Inflammatory macrophage (primary cell): ENCODE measurements at places on chromosomes 16 and 17.

- peak; percentile 36 for DNase-seq
Observed at GRCh38 chr16:24689128-24689527, 40.3 kb upstream of the TNRC6A start.

- DNase-seq: no peak
Observed at GRCh38 chr16:30533748-30534367, 800 bp downstream of the ZNF747 start.

DNA sequence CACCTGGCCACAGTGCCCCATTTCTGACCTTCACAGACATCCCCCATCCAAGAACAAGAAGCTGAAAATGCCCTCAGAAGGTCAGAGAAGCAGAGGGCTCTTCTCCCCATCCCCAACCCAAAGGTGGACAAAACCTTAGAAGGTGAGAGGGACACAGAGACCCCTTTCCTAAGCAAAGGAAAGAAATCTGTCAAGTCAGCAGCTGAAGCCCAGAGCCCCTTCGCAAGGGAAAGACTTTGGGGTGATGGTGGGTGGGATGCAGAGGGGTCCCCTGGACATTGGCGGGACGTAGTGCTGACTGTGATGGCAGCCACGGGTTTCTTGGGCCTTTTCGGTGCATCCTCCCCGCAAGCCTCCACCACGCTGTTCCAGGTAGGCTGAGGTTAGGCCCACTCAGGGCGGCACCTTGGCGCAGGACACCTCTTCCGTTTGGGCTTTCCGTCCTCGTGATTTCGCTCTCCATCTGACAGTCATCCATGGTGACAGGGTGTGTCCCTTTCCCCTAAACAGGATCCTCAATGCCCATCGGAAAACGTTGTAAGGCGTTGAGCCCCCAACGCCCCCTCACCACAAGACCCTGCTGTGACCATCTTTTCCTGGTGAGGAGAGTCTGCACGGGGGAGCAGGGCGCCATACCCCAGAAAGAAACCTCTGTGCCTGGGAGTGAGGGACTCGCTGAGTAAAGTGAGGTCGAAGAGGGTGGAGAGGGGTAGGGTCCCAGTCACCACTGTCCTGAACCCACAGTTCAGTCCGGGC, 10.7 kb upstream of the GSDMA start:
- no peak for DNase-seq

- no peak for DNase-seq
Observed at GRCh38 chr16:68972013-68972412, 128.7 kb downstream of the TANGO6 start.

DNA sequence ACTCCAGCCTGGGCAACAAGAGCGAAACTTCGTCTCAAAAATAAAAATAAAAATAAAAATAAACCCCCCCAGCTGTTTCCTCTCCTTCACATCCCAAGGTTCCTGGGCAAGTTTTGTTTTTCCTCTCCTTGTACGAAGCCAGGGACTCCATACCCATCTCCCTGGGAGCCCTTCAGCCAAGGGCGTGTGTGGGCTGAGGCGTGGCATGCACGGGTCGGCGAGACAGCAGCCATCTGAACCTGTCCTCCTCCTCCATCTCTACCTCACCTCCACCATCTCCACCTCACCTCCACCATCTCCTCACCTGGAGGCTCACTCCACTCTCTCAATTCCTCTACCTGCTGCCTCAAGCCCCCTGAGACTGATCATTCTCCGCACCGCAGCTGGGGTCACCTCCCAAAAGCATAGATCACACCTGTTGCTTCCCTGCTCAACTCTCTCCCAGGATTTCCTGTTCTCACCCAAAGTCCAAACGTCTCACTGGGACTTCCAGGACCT, 16.9 kb downstream of the AANAT start:
- DNase-seq: no peak

GRCh38 chr16:27471661-27472060, 69.7 kb downstream of the IL21R start:
- DNase-seq: no peak

DNA sequence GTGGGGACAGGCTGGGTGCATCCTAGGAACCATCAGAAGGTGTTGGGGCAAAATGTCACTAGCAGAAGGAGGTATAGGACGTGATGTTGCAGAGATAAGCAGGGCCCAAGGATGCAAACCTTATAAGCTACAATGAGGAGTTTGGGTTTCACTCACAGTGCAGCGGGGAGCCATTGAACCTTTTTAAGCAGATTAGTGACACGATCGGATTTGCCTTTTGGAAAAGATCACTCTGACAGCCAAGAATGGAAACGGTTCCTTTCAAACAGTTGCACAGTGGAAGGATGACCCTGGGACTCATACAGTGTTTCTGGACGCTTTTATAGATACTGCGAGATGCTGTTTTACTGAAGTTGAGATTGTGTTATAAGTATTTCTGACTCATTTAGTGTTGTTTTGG, 131.8 kb upstream of the CACNG3 start:
- DNase-seq: no peak

DNA sequence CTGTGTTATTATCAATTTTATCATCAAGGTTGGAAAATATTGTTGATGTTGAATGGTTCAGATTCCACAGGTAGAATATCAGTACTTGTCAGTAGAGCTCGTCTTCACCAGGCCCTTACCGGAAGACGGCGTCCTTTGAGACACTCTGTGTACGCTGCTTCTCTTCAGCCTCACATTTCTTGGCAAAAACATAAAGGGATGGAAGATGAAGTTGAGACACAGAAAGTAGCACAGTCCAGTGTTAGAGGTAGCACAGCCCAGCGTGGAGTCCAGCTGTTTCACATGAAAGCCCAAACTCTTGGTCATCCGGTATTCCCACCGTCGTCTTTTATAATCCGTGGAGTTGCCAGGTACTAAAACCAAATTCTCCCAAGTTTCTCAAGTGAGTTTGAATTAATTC, 30.4 kb downstream of the ATP2C2 start:
- no peak for DNase-seq

DNA sequence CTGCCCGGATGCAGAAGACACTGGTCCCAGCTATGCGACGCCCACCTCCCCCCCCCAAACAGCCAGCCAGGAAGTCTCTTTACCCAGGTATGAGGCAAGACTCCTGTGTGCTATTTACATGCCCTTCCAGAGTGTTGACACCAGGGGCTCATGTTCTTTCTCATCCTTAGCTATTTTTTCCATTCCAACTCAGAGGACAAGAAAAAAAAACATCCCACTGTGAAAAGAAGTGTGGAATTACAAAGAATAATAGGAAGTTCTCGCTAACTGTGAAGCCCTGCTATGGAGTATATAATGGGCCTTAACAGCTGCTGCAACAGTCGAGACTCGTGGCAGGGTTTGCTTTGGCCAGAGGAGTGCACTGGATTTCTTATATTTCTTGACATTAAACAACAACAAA, 584.9 kb downstream of the CDH13 start:
- no peak for DNase-seq

DNA sequence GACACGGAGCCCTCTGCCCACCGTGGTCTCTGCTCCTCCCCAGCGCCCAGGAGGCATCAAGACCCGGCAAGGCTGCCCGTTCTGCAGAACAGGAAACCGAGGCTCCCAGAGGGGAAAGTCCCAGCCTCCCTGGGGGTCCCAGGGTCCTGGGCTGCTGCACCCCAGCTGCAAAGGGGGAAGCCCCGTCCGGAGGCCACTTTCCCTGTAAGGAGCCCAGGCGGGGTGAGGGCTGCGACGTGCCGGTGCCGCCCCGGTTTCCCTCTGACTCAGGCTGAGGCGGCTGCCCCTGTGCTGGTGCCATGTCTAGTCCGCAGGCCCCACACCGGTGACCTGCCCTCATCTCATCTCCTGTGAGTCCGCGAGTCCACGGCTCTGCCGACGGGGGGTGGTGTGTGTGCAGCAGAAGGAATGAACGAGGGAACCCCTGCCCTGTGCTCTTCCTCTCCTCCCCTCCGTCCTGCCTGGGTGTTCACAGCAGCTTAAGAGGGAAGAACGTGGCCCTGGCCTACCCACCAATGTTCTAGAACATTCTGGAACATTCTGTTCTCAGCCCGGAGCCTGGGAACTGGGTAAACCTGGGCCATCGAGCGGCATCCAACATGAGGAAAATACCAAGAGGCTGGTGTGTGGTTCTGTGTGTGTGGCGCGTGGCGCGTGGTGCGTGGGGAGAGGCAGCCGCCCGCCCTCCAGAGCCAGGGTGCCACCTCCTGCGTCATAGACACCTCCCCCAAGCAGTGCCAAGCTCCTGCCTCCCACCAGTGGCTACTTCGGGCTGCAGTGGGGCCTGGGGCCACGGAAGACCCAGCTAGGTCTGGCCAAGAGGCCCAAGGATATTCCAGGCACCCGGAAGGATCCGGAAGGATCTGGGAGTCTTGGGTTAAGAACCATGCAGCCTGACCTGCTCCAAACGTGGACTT, 7.0 kb upstream of the CBFA2T3 start:
- no peak for DNase-seq

GRCh38 chr17:46879101-46879500, 27.7 kb downstream of the WNT9B start:
- DNase-seq: no peak

GRCh38 chr17:59641799-59642484, 22.2 kb downstream of the CLTC start:
- DNase-seq: no peak

- no peak for DNase-seq
Observed at GRCh38 chr16:51243936-51244436, 92.9 kb upstream of the SALL1 start.

DNA sequence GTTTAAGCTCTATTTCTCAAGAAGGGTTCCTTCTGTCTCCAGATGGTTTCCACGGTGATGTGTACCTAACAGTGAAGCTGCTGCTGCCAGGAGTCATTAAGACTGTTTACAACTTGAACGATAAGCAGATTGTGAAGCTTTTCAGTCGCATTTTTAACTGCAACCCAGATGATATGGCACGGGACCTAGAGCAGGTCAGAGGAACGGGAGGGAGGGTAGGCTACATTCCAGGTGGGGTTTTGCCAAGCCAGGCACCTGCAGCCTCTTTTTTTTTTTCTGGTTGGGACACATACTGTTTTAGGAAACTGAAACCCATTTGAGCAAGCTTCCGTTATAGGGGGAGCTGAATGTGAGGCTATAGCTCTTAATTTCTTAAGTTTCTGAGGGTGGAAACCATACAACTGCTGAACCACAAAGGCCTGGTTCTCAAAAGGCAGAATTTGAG, 10.6 kb downstream of the LIG3 start:
- peak; percentile 58 for DNase-seq

DNA sequence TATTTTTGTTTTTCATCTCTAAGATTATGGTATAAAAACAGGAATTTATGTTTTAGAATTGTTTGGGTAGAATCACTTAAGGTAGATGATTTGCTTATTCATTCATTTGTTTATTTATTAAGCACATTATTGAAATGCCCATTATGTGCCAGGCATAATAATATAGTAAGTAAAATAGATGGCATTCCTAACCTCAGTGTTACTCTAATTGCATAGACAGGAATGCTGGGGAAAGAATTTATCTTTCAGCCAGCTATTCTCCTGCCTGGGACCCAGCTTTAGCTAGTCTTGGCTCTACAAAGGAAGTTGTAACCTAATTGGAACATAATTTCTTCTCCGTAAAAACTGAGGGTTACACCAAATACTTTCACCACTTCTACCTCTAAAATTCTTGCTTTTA, 44.6 kb downstream of the NFAT5 start:
- no peak for DNase-seq

GRCh38 chr16:85667841-85668413, 20.8 kb downstream of the GINS2 start:
- no peak for DNase-seq

DNA sequence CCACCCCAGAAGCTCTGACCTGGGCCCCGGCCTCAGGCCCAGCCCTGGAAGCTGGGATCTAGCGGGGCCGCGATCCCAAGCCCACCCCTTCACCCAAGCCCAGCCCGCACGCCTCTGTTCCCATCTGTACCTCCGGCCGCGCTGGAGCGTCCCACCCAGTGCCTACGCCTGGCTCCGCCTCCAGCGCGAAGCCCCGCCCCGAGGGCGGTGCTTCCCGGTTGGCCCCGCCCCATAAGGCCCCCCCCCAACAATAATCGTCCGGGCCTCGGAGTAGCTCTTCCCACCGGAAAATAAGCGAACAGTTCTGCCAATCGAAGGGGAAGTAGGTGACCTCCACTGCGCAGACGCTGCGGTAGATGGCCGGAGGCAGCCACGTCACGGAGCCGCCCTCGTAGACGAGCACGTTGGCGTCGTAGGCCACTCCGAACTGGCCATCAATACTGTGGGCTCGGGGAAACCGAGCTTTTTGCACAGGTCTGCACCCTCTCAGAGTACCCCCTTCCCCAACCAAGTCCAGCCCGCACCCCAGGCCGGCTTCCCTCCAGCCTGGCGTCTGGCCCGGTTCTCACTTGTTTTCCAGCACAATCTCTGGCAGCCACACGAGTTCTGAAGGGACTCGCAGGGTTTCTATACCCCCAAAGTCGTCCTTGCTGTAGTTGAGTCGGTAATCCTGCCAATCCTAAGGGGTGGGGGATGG, 1.1 kb downstream of the CHRNE start:
- DNase-seq: peak; percentile 84

DNA sequence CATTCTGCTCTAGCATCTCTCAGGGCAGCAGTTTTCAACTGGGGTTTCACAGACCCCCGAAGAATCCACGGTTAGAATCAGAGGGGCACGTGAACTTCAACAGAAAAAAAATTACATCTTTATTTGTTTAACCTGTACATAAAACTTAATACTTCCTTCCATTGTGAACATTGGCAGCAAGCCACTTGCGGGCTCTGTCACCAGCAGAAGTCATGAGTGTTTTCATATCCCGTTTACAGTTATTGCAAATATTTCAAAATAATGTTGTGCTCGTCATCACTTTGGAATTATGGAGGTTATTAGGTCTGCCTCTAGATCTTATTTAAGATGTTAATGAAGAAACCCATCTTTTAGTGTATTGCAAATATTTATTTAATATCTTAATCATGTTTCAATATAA, 109.8 kb downstream of the SDR42E1 start:
- DNase-seq: no peak

- no peak for DNase-seq
Observed at GRCh38 chr17:77490361-77491183, 349.8 kb downstream of the SEC14L1 start.

GRCh38 chr16:67177743-67178699, 5.7 kb downstream of the MATCAP1 start:
- DNase-seq: peak; percentile 55

GRCh38 chr16:21701271-21701670, 37.5 kb downstream of the OTOA start:
- DNase-seq: no peak

- no peak for DNase-seq
Observed at GRCh38 chr17:56793531-56793930, 40.2 kb downstream of the C17orf67 start.

GRCh38 chr16:75096656-75097055, 19.9 kb downstream of the LDHD start:
- DNase-seq: no peak
